CD4-positive, alpha-beta T cell treated with Interleukin-15 for 4 hours (primary cell): ENCODE measurements at places on chromosomes 7 and 10.

DNA sequence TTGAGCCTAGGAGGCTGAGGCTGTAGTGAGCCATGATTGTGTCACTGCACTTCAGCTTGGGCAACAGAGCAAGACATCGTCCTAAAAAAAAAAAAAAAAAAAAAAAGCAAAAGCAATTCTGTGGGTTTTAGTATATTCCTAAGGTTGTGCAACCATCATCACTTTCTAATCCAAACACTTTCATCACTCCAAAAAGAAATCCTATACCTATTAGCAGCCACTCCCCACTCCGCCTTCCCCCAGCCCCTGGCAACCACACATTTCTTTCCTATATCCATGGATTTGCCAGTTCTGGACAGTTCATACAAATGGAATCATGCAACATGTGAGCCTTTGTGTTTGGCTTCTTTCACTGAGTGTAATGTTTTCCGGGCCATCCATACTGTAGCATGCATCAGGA lies 20.4 kb downstream of the ZAN start:
- DNase-seq = no peak

- no peak for DNase-seq
Measured at GRCh38 chr7:30320392-30320791, 36.0 kb downstream of the ZNRF2 start.

- no peak for DNase-seq
Measured at GRCh38 chr7:108282427-108282996, 152.4 kb upstream of the LAMB4 start.

GRCh38 chr10:104253106-104253505 lies 1.6 kb upstream of the GSTO1 start:
- no peak for DNase-seq

- no peak for DNase-seq
Measured at GRCh38 chr7:93817526-93817925, 73.0 kb downstream of the TFPI2 start.

GRCh38 chr10:13400196-13400965 lies 52.3 kb upstream of the SEPHS1 start:
- DNase-seq = no peak

GRCh38 chr7:40162516-40162915 lies 27.7 kb downstream of the SUGCT start:
- DNase-seq = no peak

DNA sequence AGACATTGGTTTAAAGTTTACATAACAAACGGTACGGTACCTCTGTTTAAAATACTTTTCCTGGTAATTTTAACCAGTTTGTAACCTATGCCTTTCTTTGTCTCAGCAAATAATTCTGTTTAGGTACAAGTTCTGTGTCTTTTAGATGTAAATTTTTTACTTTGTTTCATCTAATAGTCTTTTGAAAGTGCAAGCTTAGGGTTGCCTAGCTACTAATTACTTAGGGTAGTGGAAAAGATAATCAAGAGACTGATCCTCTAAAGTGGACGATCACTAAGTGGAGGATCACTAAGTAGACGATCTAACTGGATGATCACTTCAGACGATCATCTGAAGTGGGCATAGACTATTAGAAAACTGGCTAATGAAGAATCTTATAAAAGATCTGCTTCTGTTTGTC lies 16.1 kb upstream of the FKBP9 start:
- no peak for DNase-seq

DNA sequence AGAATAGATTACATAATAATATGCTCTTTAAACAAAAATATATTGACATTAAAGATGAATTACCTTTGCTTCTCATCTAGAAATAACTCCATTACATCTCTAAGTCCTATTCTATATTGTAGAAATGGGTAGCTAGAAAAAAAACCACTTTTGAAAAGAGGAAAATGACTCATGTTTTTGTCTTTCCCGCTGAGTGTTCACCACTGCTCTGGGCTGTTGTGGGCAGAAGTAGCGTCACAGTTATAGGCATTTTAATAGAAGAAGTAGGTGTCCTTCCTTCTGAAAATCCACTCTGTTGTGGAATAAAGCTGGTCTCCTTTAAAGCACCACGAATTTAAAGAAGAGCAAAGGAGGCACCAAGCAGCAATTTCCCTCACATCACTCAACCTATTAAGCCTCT lies 117.6 kb upstream of the NFE2L3 start:
- no peak for DNase-seq

- no peak for DNase-seq
Measured at GRCh38 chr7:40586197-40586596, 451.4 kb downstream of the SUGCT start.

- no peak for DNase-seq
Measured at GRCh38 chr7:27032839-27033238, 63.0 kb downstream of the HOXA1 start.
